ENCODE measurements at places on chromosomes 2 and 18.

DNA sequence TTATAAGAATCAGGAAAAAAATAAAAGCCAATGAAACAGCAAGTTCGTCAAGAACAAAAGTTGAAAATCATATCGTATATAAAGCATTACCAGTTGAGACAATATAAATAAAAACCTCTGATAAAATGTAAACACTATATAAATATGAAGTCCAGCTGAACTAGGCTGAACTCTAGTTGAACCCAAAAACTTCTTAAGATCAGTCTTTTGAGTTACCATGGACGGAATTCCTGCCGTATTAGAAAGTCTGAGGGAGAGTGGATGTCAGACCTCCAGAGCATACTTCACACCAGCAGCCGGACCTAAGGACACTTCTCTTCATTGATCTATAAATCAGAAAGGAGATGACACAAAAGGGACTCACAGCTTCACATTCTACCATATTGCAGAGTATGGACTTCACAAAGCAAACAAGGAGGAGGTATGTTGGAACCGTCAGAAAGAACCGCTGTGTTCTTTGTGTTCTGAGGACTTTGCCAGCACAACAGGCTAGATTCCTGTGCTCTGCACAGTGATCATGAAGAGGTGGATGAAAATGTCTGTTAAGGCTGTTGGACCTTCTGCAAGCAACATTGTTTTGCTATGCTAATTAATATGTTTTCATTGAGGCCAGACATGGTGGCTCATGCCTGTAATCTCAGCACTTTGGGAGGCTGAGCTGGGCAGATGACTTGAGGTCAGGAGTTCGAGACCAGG is 67.2 kb upstream of the SP5 start:
- no peak for DNase-seq

- DNase-seq, result no peak
These were observed 12.0 kb downstream of the ANKRD44 start for GRCh38 chr2:197298609-197299008.

GRCh38 chr2:195307751-195308150 is 349.3 kb upstream of the SLC39A10 start:
- no peak for DNase-seq

DNA sequence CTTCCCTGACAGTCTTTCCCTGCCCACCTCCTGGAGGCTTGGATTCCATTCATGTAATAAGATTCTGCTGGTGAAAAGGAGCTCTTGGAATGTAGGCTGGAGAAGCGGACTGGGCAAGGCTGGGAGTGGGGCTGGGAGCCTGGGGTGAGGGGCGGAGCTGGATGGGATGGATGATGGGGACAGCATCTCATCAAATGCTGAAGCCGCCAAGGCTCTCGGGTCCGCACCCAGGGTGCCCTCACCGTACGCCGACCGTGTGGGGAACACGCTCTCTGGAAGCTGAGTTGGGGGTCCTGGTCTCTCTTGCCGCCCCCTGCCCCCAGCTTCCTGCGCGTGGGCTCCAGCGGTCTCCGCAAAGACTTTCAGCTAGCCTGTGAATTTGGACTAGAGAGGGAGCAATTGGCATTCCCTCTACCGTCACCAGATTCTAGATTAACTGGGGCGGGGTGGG is 9.1 kb downstream of the RAX start:
- DNase-seq, result no peak

DNA sequence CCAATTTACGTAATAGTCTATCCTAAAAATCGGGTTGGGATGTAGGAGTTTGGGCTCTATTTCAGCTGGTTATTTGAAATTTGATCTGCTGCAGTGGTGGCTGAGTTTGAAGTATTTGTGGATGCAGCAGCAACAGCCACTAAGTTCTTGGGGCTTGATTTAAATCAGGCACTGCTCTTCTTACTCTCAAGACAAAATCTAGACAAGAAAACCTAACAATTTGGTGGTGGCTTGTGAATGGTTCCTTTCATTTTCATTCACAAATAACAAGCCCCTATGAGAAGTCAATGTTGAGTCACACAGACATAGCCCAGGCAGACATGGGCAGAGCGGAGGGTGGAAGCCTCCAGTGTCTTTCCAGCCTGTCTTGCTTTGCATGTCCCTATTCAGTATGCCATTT is 199.3 kb downstream of the LTBP1 start:
- DNase-seq, result no peak

- no peak for DNase-seq
These were observed 9.9 kb upstream of the SLC66A3 start for GRCh38 chr2:11145350-11145749.

DNA sequence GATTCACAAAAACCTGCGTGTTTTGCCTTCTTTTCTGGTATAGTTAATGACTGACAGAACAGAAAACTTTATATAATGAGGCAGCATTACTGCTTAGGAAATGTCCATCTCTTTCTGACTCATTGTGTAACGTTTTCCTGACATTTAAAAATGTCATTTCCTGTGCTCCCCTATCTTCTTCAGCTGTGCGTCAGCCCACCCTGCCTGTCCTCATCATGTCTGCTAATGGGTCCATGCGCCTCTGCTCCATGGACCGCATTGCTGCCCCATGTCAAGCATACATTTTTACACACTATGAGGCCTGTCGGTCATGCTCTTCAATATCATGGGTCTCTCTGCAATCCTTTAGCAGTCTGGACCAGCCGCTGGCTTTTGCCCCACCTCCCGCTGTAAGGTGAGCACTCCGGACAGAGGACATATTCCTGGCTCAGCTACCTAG is 234.3 kb downstream of the CDCA7 start:
- no peak for DNase-seq

- peak; percentile 85 for DNase-seq
These were observed 131.6 kb upstream of the MSH6 start for GRCh38 chr2:47651296-47651695.

DNA sequence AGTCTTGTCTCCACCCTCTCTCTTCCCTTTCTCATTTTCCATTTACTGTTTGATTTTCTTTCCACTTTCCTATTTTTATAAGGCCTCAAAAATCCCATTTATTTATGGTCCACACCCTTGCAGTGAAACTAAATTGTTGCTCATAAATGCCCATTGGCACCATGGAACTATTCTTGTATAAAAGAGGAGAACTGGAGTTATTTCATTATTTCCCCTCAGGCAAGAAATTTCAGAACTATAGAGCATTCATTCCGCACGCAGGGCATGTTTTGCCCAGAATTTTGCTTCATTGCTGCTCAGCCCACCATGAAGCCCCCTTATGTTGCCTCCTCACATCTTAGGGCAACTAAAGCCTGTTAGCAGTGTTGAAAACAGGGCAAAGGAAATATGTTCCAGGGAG is 113.7 kb upstream of the MMADHC start:
- DNase-seq, result no peak

- DNase-seq, result peak; percentile 9
These were observed 232.4 kb upstream of the HNRNPA3 start for GRCh38 chr2:176979981-176980710.

- no peak for DNase-seq
These were observed 10.3 kb upstream of the NT5C1B start for GRCh38 chr2:18599509-18600254.

DNA sequence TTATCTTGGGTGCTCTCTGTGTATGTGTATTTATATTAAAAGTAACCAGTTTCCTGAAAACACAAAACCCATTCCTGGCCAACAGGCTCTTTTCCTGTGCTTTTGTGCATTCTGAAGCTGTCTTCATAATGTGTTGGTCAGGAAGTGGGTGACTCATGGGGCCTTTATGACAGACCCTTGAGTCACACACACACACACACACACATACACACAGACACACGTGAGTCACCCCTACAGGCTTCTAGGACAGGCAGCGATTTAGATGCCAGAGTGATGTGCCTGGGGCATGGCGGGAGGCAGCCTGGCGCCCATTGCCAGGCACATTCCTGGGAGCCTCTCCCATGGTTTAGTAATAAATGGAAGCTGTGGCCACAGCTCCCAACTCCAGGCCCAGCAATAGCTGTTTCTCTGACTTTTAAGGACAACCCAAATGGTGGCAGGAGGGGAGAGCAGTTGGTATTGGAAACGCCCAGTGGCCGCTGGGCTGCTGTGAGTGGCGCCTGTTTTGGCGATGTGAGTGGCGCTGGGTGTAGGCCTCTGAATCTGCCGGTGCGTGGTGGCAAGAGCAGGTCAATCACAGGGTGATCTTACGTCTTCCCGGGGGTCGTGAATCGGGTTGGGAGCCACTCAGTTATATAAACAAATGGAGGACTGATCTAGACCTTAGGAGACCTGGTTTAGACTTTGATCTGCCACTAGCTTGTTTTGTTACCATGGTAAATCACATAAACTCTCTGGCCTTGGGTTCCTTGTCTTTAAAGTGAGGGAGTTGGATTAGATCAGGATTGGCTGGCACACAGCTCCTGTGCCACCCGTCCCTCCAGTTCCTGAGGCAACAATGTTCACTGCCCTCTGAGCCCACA is 150.7 kb upstream of the DLX2 start:
- peak; percentile 66 for DNase-seq

DNA sequence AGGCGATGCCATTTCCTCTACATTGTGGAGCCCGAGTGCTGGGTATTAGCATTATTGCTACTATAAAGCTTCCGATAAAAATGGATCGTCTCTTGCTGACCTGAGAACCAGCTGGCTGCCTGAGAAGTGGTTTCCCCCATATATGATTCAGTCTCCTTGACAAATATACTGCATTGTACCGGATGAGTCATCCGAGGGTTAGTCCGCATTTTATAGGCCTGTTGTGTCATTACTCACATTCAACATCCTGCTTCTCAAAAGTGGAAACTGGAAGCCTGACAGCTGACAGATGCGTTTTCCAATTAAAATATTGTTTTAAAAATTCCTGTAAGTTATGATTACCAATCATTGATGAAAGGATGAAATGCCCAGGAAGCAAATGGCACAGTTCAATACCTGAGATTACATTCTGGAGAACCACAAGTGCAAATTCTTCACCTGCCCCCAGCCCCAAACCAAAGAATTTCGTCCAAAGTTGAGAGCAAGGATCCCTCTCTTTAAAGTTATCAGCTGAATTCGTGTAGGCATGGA is 65.7 kb downstream of the SPRED2 start:
- peak; percentile 72 for DNase-seq

DNA sequence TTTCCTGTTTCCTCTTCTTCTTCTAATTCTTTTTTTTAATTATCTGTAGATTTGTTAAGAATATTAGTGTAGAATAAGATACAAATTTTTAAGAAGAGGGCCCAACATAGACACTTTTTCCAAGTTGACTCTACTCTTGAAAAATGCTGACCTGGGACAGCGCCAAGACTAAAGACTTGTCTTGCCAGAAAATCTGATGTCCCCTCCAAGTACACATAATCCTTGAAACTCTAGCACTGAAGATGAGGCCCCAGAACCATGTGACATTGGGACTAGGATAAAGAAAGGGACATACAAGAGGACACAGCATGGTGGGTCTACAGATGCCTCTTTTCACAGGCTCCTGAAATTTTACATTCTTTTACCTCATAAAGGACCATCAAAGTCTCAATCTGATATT is 271.6 kb upstream of the SESTD1 start:
- DNase-seq, result no peak

DNA sequence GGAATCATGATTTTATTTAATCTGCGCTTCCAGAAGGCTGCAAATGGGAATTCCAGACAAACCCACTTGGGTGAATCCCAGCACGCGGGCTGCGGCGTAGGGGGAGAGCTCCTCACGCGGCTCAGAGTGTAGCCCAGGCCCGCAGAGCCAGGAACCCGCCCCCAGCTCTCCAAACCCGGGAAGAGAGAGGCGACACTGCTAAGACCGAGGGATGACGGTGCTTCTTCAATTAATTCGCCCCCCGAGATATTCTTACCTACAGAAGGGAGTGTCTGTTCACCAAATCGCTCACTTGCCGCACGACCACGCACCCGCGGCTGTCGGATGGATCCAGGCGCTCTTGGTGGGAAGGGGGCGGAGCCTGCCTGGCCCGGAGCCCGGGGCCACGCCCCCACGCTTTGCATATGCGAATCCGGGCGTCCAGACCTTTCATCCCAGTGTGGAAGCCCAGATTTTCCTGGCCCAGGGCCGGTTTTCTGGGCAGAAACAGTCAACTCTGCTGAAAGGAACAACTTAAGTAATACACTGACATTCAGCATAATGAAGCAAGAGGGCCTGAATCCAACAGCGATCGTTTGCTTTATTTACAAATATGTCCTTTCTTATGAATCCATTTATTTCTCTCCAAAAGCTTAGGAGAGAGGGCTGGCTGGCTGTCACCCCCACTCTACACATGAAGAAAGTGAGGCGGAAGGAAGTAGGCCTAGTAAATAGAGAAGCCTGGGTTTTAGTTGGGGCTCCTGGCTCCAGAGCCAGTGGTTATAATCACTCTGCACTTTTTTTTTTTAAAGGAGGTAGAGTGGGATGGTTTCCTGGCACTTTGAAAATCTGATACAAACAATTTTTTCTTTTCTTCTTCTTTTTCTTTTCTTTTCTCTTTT is at the start of gene SLC19A3:
Gene SLC19A3 (minus strand): TSS at position 342 of the 881 bp plus-strand sequence. CDS start 15,710 bp downstream, outside the sequence.
- DNase-seq, result peak; percentile 30

- DNase-seq, result no peak
These were observed 4.3 kb downstream of the CKAP2L start for GRCh38 chr2:112760149-112760548.

DNA sequence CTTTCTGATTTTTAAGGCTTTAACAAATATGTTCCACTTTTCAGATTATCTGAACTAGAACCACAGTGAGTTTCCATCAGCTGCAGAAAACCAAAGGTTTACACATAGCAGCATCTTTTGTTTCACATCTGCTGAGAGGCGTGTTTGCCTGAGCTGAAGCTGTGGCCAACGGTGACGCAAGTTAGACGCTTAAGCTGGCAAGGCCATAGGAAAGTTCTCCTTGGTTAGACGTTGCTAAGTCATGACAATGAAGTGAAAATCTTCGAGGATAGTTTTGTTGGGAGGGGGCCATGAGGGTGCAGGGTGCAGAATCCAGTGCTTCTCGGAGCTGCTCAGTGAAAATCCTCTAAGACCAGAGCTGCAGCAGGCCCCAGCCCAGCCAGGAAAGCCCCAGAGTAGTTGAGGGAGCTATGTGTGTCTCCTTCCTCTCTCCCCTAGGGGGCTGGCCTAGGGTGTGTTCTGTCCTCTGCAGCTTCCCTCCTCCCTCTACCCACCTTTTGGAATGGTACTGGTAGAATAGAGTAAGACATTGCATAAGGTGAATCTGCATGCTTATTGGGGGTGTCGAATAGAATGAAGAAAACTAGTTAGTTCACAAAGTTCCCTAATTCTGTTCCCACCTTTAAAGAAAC is 105.4 kb downstream of the FHOD3 start:
- peak; percentile 38 for DNase-seq

DNA sequence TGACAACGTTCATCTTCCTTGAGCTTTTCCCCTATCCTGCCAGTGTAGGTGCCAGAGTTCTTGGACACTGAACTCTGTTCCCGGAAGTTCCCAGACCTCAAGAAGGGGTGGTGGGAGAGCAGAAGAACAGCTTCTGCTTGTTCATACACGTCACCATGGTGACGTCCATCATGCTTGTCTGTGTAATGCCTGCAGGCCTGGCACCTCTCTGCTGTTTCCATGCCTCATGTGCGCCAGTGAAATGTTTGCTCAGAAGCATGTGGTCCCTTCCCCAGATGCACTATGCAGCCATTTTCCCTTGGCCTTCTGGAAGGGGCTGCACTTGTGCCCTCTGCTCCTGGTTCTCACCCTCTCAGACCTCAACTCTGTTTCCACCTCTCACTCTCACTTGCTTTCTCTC is 210.8 kb upstream of the NABP1 start:
- DNase-seq, result no peak

Measured in NCI-H69 (cell line).